ENCODE measurements at places on chromosomes 16 and 17.

- peak; percentile 37 for DNase-seq
Observed at GRCh38 chr16:56911771-56912571, 20.0 kb upstream of the HERPUD1 start.

- no peak for DNase-seq
Observed at GRCh38 chr17:55005520-55005919, 37.0 kb downstream of the STXBP4 start.

GRCh38 chr17:45363498-45363897 is 46.7 kb upstream of the MAP3K14 start:
- no peak for DNase-seq

- no peak for DNase-seq
Observed at GRCh38 chr16:53876811-53877210, 172.9 kb downstream of the FTO start.

- DNase-seq = no peak
Observed at GRCh38 chr16:2925951-2926649, 14.4 kb downstream of the FLYWCH1 start.

DNA sequence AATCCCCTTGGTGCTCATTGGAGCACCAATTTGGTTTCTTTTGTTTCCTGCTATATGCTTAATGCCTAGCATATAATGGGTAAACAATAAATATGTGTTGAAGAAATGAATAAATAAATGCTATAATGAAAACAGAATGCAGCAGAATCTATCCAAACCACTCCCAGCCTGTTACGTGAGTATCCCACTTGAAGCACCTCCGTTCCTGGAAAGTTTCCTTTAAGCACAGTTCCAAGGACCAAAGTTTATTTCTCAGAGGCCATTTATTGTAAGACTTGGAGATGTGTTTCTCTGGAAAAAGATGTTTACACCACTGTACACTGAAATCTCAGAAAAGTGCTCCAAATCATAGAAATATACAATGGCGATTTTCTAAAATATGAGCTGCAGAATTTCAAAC is 187.0 kb downstream of the SOX9 start:
- DNase-seq = no peak

- no peak for DNase-seq
Observed at GRCh38 chr16:1132431-1132830, 20.5 kb upstream of the CACNA1H start.

DNA sequence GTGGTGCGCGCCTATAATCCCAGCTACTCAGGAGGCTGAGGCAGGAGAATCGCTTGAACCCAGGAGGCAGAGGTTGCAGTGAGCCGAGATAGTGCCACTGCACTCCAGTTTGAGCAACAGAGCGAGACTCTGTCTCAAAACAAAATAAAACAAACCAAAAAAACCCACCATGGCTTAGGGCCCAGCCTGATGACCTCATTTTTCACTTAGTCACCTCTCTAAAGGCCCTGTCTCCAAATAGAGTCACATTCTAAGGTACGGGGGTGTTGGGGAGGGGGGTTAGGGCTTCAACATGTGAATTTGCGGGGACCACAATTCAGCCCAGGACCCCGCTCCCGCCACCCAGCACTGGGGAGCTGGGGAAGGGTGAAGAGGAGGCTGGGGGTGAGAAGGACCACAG is 1.4 kb upstream of the STH start:
- peak; percentile 41 for DNase-seq

GRCh38 chr16:72911971-72912370 is 136.0 kb downstream of the ZFHX3 start:
- no peak for DNase-seq

DNA sequence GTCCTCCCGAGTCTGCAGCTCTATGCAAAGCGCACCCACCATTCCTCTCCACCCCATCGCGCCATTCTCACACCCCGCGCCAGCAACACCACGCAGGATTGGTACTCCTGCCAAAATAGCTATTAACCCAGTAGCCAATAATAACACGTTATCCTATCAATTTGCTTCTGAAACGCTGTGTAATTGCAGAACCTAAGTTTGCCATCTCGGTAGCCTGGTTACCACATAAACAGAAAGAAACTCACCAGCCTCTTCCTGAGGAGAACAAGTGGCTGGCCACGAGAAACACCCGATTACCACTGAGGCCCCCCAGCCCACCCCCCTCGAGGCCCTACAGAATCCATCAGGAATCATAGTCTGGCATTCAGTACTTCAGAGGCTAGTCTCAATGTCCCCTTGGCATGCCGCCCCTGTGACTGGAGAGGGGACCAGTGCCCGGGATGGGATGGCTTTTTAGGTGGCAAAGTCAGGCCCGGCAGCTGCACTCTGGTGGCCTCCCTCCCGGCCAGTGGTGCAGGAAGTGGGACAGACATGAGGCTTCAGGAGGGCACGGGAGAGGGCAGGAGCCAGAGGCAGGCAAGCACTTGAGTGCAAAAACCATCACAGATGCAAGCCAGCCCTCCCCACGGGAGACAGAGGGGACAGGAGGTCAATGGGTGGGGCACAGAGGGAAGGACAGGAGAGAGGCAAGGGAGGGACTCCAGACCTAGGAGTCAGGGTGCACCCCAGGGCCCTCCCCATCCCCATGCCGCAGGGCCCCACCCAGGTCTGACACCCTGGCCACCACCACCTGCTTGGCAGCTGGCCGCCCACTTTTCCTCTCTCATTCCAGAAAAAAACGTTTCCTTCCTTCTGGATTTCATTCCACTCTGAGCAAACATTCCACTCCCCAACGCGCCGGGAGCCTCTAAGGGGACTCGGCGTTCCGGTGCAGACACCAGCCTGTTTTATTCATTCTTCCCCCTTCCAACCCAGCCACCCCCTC is 192.5 kb downstream of the ZNF423 start:
- DNase-seq = peak; percentile 19

DNA sequence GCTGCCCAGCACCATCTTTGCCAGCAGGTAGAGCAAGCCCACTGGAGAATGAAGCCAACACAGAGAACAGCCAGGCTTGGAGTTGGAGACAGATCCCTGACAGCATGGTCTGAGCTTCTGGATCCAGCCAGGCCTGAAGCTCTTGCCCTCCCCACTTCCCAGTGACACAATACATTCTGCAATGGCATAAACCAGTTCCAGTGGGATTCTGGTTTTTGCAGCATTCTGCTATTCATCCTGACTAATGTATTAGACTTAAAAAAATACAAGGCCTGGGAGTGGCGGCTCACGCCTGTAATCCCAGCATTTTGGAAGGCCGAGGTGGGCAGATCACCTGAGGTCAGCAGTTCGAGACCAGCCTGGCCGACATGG is 40.6 kb upstream of the LITAF start:
- DNase-seq = no peak

- peak; percentile 80 for DNase-seq
Observed at GRCh38 chr17:79789943-79790804, 6.7 kb downstream of the CBX8 start.

DNA sequence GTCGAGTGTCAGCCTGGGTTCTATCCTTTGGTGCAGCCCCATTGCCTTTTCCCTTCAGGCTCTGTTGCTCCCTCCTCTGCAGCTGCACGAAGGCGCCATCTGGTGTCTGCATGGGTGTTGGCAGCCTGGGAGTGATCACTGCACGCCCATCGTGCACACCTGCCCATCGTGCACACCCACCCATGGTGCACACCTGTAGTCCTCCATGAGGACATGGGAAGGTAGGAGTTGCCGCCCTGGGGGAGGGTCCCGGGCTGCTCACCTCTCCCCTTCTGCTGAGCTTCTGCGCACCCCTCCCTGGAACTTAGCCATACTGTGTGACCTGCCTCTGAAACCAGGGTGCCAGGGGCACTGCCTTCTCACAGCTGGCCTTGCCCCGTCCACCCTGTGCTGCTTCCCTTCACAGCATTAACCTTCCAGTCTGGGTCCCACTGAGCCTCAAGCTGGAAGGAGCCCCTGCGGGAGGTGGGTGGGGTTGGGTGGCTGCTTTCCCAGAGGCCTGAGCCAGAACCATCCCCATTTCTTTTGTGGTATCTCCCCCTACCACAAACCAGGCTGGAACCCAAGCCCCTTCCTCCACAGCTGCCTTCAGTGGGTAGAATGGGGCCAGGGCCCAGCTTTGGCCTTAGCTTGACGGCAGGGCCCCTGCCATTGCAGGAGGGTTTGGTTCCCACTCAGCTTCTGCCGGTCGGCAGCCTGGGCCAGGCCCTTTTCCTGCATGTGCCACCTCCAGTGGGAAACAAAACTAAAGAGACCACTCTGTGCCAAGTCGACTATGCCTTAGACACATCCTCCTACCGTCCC is 2.9 kb downstream of the CTRL start:
- DNase-seq = peak; percentile 80

DNA sequence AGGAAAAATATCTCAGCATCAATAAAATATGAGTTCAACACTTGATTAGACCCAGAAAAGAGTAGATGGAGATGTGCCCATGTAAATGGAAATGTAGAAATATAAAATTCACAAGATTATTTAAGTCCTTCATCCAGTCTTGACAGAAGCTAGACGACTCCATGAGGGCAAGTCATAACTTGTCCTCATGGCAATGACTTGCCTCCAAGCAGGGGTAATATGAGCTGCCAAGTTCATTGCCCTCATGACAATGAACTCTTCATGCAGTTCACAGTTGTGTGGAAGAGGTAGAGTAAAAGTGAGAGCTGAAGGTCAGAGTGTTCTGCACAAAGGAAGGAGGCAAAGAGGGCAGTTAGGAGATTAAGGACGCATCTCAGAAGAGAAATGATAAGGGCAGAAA is 22.3 kb downstream of the CDH11 start:
- no peak for DNase-seq

- DNase-seq = no peak
Observed at GRCh38 chr17:57341611-57342540, 85.6 kb downstream of the MSI2 start.
